Neural crest cell (in vitro differentiated cells): ENCODE measurements at places on chromosomes 6 and 20.

GRCh38 chr6:81995548-81996289 lies 243.2 kb upstream of the TENT5A start:
- DNase-seq: no peak

DNA sequence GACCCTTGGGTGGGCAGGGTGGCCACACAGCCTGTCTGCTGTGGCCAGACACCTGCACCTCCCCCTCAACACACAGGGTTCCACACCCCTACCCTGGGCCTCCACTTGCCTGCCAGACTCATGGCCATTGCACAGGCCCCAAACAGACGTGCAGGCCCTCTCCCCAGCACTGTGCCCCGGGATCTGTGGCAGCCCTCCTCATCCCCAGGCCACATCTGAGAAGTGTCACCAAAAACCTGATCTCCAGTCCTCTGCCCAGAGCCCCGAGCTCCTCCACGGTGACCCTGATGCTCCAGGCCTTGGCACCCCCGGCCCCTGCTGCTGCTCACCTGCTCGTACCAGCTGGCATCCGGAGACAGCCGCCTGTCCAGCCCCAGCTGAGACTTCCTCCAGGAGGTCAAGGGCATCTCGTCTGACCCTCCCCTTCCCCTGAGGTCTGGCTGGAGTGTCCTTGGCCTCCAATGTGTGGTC lies 160.1 kb downstream of the DLL1 start:
- DNase-seq: no peak

- peak; percentile 83 for DNase-seq
These were observed 50.6 kb downstream of the SRC start for GRCh38 chr20:37396416-37397075.

DNA sequence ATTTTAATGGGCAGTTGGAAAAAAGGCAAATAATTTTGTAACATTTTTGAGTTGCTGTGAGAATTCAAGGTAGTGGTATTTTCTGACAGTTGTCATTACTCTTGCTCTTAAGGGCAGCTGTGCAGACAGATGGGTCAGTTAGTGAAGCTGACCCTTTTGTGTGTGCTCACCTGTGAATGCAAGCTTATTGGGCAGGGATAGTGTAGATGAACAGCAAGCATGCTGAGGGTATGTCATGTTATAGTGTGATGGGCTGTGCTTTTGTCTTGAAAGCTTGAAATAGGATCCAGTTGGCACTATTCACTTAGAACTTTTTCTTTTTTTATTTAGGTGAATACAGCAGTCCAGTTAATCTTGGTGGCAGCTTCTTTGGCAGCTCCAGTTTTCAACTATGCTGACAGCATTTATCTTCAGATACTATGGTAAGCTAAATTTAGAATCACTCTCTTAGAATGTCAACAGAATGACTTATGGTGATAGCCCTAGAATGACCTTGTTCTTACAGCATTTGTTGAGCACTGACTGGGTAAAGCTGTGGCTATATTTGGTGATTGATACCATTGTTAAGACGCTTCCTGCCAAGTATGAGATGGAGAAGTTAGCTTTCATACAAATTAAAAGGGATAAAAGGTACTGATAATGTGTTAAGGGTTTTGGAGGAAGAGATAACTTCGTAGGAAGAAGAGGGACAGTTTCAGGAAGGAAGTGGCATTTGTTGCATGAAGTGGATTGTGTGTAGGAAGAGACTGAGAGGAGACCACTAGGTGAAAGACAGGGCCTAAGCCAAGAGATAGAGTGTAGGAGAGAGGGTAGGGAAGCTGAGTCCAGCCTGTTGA lies 19.5 kb downstream of the LRRN4 start:
- no peak for DNase-seq

DNA sequence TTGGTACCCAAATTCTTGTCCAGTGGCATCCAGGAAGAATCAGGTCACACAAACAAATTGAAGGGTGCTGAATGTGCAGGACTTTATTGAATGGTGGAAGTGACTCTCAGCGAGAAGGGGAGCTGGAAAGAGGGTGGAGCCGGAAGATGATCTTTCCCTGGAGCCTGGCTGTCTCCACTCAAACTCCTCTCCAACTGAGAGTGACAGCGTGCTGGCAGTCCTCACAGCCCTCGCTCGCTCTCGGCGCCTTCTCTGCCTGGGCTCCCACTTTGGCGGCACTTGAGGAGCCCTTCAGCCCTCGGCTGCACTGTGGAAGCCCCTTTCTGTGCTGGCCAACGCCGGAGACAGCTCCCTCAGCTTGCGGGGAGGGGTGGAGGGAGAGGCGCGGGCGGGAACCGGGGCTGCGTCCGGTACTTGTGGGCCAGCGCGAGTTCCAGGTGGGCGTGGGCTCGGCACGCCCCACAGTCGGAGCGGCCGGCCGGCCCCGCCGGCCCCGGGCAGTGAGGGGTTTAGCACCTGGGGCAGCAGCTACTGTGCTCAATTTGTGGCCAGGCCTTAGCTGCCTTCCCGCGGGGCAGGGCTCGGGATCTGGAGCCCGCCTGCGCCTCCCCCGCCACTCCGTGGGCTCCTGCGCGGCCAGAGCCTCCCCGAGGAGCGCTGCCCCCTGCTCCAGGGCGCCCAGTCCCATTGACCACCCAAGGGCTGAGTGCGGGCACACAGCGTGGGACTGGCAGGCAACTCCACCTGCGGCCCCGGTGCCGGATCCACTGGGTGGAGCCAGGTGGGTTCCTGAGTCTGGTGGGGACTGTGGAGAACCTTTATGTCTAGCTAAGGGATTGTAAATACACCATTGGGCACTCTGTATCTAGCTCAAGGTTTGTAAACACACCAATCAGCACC lies 26.7 kb upstream of the MBOAT1 start:
- DNase-seq: no peak

DNA sequence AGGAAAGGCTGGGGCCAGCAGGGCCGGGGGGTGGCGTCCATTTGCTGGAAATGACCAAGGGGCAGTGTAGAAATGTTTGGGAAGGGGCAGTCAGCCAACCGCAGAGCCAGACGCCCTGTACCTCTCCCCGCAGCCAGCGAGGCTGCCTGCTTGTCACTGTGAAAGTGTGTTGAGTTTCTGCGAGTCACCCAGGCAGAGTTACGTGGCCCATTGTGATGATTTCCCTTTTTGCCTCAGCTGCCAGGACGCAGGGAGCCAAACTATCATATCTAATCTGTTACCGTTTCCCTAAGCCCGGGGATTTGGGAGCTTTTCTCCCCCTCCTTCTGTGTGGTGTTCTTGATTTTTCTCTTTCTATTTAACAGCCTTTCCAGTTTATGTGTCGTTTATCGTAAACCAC lies 67.9 kb upstream of the STX16 start:
- no peak for DNase-seq

GRCh38 chr20:50163570-50164317 lies 10.2 kb upstream of the PEDS1 start:
- no peak for DNase-seq

- no peak for DNase-seq
These were observed 6.1 kb downstream of the ADGRB3 start for GRCh38 chr6:68641172-68641571.

- DNase-seq: no peak
These were observed 74.2 kb downstream of the SLC22A23 start for GRCh38 chr6:3382326-3383279.

DNA sequence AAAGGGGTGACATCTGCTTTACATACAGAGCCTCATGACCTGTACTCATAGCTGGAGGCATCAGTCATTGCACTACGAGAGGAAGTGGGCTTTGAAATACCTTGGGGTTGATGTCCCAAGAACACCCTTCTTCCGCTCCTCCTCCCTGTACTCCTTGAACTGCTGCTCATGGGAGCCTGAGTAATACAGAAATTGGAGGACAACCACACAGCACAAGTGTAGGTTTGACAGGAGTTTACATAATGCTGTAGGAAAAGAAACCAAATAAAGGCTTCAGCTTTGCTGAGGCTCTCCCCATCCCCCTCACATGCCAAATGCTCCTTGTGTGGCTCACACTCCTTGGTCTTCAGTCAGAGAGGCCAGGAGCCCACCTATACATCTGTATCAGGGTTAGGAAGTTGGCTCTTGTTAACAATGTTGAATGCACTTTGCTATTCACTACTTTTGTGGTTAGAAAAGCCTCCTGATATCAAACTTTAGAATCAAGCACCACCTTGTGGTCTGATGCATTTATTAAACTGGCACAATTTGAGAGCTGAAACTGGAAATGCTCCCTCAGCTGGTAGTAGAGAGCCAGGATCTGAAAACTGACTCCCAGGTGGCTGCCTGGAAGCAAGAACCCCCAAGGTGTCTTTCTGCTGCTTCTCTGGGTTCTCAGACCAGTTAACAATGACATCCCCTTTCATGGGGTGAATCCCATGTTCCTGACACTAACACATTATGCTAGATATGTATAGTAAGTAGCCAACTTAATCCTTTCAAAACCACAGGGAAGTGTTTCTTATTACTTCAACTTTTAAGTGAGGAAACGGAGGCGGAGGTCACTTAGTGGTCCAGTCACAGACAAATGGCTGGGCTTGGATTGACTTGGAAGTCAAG lies 56.2 kb upstream of the EDN1 start:
- peak; percentile 12 for DNase-seq

- DNase-seq: no peak
These were observed 234.4 kb downstream of the SIM1 start for GRCh38 chr6:100230115-100230952.

- no peak for DNase-seq
These were observed 473.0 kb downstream of the BCKDHB start for GRCh38 chr6:80579391-80580023.

DNA sequence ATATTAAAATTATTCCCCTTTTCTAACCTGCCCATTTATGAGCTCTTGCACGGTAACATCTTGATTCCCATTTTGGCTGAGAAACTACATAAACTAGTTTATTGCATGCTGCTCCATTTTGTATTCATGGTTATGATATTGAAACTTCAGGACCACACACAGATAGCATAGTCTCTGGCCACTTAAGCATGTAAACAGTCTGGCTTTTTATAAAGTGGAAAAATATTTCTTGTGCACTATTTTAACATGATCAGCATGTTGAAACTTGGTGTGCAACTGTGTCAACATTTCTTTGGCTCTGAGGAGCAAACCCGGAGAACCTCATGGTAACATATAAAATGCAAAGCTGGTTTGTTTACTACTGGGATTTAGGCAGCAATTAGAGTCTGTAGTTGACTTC lies 70.7 kb downstream of the SLX4IP start:
- no peak for DNase-seq

DNA sequence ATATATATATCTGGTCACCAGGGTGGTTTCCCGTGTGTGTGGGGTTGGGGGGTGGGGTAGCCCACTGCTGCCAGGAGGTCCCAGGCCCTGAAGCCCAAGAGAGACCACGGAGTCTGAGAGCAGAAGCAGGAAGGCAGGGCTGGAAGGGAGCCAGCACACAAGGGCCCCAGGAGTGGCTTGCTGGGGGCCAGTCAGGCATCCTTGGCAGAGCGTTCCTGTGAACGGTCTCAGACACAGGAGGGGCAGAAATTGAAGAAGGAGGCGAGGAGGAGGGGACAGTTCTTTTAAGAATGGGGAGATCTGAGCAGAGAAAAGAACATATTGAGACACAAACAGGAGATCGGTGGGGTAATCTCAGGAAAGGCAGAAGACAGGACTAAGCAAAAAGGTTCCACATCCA lies 1.9 kb upstream of the EBF4 start:
- DNase-seq: no peak

DNA sequence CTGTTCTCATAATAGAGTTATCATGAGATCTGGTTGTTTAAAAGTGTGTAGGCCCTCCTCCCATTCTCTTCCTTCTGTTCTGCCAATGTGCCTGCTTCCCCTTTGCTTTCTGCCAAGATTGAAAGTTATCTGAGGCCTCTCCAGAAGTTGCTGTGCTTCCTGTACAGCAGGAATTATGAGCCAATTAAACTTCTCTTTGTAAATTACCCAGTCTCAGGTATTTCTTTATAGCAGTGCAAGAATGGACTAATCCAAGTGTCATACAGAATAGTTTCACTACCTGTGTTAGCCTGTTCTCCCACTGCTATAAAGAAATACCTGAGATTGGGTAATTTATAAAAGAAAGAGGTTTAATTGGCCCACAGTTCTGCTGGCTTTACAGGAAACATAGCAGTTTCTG lies 100.0 kb downstream of the CD24 start:
- no peak for DNase-seq

GRCh38 chr6:67336014-67336413 lies 1299.1 kb upstream of the ADGRB3 start:
- DNase-seq: no peak

DNA sequence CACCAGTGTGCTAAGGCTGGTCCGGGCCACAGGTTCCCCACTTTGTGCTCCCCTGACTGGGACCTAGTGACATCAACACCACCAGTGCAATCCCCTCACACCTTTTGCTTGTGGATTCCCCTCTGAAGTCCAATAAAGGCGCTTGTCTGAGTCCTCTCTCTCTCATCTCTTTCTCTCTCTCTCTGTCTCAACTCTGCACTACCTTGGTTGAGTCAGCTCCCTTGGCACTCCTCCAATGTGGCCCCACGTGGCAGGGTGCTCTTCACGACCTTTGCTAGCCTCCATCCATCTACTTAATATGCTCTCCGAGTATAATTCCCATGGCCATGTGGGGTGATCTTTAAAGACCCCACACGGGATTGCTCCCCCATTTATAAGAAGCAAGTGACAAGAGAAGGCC lies 385.0 kb downstream of the CD83 start:
- DNase-seq: no peak

DNA sequence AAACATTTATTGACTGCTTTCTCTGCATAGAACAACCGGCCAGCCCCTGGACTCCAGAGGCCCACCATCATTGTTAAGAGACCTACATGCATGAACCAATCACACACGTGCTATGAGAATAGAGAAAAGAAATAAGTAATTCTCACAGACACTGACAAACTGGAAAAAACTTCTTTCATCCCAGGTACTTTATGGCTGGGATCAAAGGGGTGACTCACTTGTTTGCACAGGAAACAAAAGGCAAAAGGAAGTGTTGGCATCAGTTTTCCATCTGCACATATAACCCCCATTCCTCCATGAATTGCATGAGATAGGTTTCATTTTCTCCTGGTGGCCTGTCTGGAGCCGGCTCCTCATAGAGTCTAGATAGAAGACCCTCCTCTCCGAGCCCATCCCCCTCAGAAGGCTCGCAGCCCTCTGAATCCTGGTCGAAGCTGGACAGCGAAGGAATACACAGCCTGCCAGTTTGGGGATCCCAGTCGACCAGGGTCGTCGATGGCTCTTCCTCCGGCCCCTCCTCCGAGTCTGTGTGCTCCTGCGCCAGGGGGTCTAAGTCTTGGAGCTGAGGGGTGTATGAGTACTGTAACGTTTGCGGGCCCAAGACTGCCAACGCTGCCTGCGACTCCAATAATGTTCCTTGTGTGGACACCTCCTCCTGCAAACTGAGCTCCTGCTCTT lies 43.3 kb downstream of the IL20RA start:
- no peak for DNase-seq

DNA sequence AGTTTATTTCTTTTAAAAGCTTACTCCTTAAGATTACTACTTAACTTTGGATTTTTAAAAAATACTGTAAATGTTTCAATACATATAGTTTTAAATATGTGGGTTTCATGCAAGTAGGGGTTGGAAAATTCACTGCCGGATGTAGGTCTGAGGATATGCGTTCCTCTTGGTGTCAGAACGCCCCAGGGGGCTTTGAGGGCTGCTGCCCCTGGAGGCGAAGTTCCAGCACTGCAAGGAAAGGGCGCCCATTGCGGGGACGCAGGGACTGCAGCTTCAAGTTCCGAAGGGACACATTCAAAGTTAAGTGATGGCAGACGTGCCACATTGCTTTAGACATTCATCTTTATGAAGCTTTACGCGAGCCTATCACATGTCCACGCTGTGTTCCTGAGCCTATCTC lies 152.9 kb downstream of the SOD2 start:
- peak; percentile 25 for DNase-seq

GRCh38 chr6:29752451-29753308 lies 29.4 kb downstream of the HLA-F start:
- peak; percentile 88 for DNase-seq

- DNase-seq: no peak
These were observed 29.0 kb upstream of the GRM4 start for GRCh38 chr6:34174846-34175399.
